Naive B cell (primary cell): ENCODE measurements at places on chromosomes 11 and 22. TPM values are rescaled to one million over a fixed set of nuclear protein-coding genes. Genes with fewer than 3 reads are reported as not detected.

GRCh38 chr11:6431861-6432260 lies 8.9 kb downstream of the HPX start:
- no peak overlapping the region for H3K4me3 ChIP-seq
- H3K27ac ChIP-seq: peak overlapping the region; percentile 55
- no peaks in the 10 kb centered on the region for H3K36me3 ChIP-seq
- no peak for DNase-seq
- no peaks in the 10 kb centered on the region for H3K27me3 ChIP-seq

DNA sequence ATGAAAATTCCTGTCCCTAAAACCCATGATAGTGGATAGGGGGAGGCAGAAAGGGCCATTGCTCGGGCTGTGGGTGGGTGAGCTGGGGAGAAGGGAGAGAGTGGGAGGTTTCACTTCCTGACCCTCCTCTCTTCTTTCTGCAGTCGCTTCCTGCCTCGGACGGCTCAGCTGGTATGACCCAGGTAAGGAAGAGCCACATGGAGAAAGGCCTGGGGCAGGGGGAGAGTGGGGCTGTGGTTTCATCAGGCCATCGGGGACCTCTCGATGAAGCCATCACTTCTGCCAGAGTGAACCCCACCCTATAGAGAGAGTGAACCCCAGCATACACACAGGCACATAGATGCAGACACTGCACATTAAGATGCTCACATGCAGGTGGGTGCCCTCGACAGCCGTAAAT lies 12.6 kb downstream of the CD5 start:
- no peak overlapping the region for H3K4me3 ChIP-seq
- no peaks in the 10 kb centered on the region for H3K27me3 ChIP-seq
- H3K36me3 ChIP-seq: peaks cover 16% of the 10 kb centered on the region
- no peak for DNase-seq

- H3K27ac ChIP-seq: no peak overlapping the region
- no peak for DNase-seq
- no peak overlapping the region for H3K4me3 ChIP-seq
- no peaks in the 10 kb centered on the region for H3K36me3 ChIP-seq
Observed at GRCh38 chr11:132168344-132168981, 798.0 kb downstream of the NTM start.

DNA sequence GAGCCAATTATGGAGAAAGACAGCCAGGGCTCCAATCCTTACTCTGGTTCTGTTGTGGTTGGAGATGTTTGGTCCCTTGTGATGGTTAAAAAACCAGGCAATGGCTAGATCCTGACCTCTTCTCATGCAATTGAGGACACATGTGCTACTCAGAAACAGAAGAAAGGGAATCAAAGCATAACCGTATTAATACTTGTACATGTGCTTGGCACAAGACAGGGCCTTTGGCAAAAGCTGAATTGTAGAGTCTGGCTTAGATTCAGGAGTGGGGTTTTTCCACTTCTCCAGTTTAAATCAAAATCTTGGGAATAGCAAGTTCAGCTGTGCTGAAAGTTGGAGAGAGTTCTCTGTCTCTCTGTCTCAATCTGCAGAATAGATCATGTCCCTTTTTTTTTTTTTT lies 80.1 kb upstream of the E2F8 start:
- H3K36me3 ChIP-seq: no peaks in the 10 kb centered on the region
- no peak overlapping the region for H3K27ac ChIP-seq
- no peak for DNase-seq
- no peaks in the 10 kb centered on the region for H3K4me1 ChIP-seq
- no peak overlapping the region for H3K4me3 ChIP-seq
- peaks cover 65% of the 10 kb centered on the region for H3K27me3 ChIP-seq

DNA sequence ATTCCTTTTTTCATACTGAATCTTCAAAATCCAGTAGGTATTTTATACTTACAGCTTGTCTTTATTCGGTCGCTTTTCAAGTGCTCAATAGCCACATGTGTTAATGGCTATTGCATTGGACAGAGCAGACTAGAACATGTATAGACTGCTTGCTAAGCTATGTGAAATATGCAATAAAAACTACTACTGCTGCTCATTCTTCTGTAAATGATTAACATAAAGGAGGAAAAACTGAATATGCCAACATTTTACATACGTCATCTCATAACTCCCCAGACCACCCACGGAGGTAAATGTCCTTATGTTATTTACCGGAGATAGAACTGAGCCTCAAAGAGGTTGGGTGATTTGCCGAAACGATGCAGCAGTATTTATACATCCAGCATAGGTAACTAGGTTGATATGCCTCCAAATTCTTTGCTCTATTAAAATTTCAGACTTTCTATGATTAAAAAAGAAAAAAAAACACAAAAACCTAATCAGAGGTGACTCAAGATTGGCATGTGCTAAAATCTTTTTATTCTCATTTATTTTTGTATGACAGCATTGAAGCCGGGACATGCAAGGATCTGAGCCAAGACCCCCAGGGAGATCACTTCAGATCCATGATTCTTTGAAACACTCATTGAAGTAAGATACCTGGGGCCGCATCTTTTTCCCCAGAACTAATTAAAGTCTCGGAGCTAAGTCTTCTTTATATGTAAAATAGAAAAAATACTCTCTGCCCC lies 78.5 kb upstream of the OR5AK2 start:
- H3K4me3 ChIP-seq: no peak overlapping the region
- H3K27me3 ChIP-seq: no peaks in the 10 kb centered on the region
- no peak overlapping the region for H3K27ac ChIP-seq
- no peaks in the 10 kb centered on the region for H3K36me3 ChIP-seq
- DNase-seq: no peak

DNA sequence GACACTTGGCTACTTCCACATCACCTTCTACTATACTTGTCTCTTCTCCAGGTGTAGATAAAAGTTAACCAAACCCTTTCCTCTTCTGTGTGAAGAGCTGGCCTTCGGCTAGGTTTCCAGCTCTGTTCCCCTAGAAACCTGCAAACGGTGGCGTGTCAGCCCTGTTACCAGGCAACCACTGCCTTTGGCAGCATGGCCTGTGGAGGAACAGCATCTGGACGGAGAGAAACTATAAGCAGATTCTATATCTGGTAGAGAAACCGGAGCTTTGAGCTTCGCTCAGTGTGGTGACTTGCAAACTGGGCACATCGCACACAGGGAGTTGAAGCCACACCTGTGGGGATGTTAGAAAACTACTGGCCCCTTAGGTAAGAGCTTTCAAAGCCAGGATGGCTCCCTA lies 35.9 kb downstream of the ARAP1 start:
- no peaks in the 10 kb centered on the region for H3K27me3 ChIP-seq
- H3K4me1 ChIP-seq: peaks cover 74% of the 10 kb centered on the region
- H3K27ac ChIP-seq: no peak overlapping the region

- H3K27me3 ChIP-seq: peaks cover 34% of the 10 kb centered on the region
- no peaks in the 10 kb centered on the region for H3K36me3 ChIP-seq
- H3K27ac ChIP-seq: no peak overlapping the region
Observed at GRCh38 chr11:72135891-72136683, 562 bp downstream of the FOLR3 start.

DNA sequence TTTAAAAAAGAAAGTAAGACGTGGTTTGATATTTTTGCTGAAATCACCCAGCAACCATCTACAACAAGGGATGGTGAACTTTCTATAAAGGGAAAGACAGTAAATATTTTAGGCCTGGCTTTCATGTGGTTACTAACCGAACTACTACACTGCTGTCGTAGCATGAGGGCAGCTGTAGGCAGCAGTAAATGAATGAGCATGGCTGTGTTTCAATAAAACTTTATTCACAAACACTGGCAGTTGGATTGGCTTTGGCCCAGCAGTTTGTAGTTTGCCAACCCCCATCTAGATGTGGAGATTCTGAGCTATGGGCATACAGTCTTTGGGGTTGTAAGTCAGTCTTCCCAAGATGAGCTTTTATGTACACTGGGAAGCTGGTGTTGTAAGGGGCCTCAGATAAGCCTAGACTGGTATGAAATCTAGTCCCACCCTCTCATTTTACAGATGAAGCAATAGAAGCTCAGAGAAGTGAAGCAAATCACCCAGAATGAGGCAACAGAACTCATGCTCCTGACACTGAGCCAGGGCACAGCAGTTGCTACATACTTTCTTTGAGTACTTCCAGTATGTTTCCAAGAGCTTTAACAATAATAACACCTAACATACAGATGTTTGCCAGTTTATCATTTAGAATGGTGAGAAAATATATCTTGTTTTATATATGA lies 204.4 kb downstream of the ADAMTS15 start:
- H3K4me3 ChIP-seq: no peak overlapping the region
- no peak overlapping the region for H3K27ac ChIP-seq
- no peaks in the 10 kb centered on the region for H3K4me1 ChIP-seq
- H3K27me3 ChIP-seq: peaks cover 10% of the 10 kb centered on the region
- DNase-seq: no peak
- peaks cover 6% of the 10 kb centered on the region for H3K36me3 ChIP-seq

GRCh38 chr11:7851391-7851790 lies 54.6 kb upstream of the OR5P2 start:
- no peaks in the 10 kb centered on the region for H3K4me1 ChIP-seq
- no peaks in the 10 kb centered on the region for H3K27me3 ChIP-seq
- no peak overlapping the region for H3K27ac ChIP-seq
- no peaks in the 10 kb centered on the region for H3K36me3 ChIP-seq
- DNase-seq: no peak

ANO1 gene
- polyA plus RNA-seq: not detected

FXYD2 gene
- 0.75 TPM for polyA plus RNA-seq

SLC5A12 gene
- polyA plus RNA-seq: not detected

SLC17A6 gene
- not detected for polyA plus RNA-seq

CYP2R1 gene
- 20.0 TPM for polyA plus RNA-seq
